Stimulated activated CD4-positive, alpha-beta T cell treated with anti-CD3 and anti-CD28 coated beads, TNF-alpha, amount 100 ng/mL, for 24 hours (primary cell): ENCODE measurements at places on chromosomes 12 and 14.

GRCh38 chr12:27236498-27236897 lies 7.6 kb upstream of the STK38L start:
- no peak for DNase-seq

DNA sequence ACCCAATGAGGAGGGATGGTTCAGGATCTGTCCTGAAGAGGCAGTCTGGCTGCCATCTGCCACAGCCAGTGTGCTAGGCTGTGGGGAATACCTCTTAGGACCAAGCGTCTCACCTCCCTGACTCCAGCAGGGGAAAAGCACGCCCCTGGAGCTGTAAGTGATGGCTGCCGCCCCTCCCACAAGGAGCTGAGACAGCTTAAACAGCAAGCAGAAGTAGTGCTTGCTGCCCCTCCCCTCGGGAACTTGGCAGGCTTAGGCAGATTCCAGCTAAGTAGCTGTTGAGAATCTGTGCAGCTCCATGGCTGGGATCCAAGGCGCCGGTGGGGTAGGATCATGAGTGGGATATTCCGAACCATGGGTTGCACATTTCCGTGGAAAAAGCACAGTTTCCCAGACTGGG lies 360.4 kb upstream of the MDGA2 start:
- no peak for DNase-seq

- no peak for DNase-seq
These were observed 270.6 kb upstream of the TBX3 start for GRCh38 chr12:114954511-114955055.

- no peak for DNase-seq
These were observed 5.1 kb downstream of the CD69 start for GRCh38 chr12:9755567-9755966.

DNA sequence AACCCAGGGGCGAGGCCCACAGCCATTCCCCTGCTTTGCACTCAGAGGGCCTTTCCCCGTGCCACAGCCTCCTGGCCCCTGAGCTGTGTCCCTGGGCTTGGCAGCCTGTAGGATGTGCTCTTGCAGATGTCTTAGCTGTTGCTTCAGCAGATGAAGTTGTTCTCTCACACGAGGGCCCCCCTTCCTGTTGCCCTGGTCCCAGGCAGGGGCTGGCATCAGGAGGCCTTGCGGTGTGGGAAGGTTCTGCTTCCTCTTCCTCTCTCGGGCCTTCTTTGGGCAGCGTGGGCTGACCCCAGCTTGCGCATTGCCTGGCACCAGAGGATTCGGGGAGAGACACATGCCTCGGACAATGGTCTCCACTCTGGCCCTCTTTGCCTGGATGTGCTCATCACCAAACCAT lies 12.7 kb downstream of the PROX2 start:
- no peak for DNase-seq

DNA sequence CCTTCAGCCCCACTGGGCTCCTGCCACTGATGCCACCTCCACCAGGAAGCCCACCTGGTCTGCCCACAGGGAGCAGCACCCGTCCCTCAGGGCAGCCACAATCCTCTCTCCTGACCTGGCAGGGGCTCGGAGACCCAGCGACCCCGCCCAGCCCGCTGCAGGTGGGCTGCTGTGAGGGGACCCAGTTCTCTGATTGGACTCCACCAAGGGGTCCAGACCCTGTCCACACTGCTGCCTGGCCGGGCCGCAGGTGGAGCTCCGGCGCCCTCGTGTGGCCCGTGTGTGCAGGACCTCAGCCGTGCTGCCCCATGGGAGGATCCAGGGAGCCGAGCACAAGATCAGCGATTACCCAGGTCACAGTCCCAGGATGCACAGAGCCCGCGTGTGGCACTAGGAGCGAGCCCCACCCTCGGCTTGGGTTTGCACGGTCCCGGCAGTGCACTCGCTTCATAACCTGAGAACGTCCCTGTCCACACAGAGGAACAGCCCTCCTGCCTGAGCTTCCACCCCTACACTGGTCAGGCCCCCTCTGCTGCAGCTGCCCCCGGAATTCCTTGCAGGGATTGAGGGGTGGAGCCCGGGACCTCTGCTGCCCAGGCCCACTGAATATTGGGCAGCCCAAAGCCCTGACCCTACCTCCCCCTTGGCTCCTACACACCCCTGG lies 35.4 kb upstream of the TMEM179 start:
- DNase-seq: peak; percentile 46

DNA sequence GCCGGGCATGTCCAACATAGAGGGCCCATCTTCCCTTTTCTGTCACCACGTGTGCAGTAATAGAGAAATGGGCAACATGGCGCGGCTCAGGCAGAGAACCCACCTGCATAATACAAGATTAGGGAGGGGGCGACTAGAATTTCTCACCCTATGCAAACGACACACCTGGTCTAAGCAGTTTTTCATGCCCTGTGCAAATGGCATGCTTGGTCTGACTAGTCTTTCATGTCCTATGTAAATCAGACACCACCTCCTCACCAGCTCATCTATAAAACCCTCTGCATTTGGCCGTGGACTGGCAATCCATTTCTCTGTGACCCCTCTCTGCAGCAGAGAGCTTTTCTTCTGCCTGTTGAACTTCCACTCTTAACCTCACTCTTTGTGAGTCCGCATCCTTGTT lies 180.2 kb upstream of the PZP start:
- no peak for DNase-seq

DNA sequence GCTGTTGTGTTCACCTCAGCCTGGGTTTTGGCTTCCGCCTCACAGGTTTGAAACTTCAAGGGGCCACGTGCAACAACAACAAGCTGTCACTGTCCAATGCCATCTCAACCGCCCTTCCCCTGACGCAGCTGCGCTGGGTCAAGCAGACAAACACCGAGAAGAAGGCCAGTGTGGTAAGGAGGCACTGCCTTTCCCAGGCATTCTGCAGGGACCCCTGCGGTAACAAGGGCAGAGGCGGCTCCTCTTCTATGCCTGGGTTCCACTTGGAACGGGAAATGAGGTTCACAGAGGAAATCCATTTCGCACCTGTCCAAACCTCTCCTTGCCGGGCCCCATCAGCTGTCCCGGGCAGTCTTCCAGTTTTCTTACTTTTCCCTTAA lies 36.8 kb downstream of the HSP90AA1 start:
- DNase-seq: no peak

DNA sequence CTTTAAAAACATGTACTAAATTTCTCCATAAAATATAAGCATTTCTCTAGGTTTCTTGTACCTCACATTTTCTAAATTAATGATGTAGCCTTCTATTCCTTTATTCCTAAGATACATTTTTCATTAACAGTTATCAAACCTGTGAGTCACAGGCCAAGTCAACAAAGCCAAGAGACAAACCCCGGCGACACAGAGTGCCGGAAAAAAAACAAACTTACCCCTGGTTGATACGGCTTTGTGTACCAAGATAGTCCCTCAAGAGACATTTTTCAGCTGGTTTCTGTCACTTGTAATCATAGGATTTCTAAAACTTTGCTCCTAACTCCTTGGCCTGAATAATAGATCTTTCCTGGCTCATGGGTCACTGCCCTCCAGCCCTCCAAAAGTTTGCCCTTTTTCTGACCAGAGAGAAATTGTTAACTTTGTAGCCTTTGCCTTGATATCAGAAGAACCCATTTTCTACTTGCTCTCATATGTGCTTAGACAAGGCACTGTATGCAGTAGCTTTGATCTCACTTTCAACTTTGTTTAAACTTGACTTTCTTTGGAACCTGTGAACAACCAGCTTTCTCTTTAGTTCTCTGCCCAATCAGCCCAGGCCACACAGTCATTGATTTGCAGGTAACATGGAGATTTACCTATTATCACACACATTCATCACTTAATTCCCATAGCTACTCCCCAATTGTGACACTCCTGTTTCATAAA lies 172.2 kb downstream of the PRKD1 start:
- no peak for DNase-seq

GRCh38 chr14:80988735-80989429 lies 33.5 kb downstream of the TSHR start:
- no peak for DNase-seq

DNA sequence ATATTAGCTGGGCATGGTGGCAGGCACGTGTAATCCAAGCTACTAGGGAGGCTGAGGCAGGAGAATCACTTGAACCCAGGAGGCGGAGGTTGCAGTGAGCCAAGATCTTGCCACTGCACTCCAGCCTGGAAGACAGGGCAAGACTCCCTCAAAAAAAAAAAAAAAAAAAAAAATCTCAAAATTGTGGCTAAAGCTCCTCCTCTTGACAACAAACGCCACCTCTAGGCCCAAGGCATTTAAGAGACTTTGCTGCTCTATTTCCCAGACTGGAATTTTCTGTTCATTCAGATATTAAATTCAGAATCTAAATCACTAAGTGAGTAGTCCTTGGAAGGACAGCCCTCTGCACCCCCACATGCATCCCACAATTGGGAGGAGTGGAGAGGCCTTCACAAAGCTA lies 1.4 kb downstream of the ZFYVE1 start:
- no peak for DNase-seq

DNA sequence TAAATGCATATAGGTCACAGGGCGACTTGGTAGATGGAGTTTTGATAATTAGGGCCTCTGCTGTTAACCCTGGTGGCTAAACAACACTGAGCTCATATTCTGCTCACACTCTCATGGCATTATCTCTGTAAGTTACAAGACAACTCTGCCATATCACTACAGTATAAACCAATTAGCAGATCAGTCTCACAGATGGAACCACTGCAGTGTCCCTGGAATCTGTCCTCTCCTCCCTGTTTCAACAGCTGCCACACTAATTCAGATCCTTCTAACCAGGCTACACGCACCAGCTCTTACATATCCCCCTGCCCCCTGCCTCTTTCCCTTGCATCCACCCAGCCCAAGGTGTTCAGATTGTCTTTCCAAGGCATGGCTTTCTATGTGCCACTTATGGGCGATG lies 161.0 kb upstream of the RMST start:
- DNase-seq: no peak

GRCh38 chr12:52003016-52003550 lies 3.7 kb upstream of the TAMALIN start:
- no peak for DNase-seq

DNA sequence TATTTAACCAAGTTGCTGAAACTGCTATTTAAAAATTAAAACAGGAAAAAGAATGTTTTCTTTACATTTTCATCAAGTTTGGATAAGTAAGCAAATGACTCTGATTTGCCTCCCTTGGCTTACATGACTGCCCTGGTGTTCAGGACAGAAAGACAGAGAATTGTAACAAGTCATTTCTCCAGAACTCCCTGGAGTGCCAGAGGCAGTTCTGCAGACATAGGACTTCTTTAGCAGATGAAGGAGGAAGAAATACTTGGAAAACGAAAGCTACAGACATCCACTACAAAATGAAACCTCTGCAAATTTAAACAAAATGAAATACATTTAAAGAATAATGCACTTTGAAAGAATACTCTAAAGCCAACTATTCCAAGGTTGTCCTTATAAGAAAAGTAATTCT lies 253.9 kb downstream of the LRFN5 start:
- no peak for DNase-seq

- no peak for DNase-seq
These were observed 2.3 kb upstream of the DUSP6 start for GRCh38 chr12:89354612-89355067.

- DNase-seq: no peak
These were observed 175.3 kb downstream of the PHLDA1 start for GRCh38 chr12:75856235-75856634.

- DNase-seq: no peak
These were observed 368.8 kb downstream of the TMEM121 start for GRCh38 chr14:105894978-105895881.

GRCh38 chr12:19998961-19999804 lies 369.2 kb upstream of the PDE3A start:
- DNase-seq: no peak

DNA sequence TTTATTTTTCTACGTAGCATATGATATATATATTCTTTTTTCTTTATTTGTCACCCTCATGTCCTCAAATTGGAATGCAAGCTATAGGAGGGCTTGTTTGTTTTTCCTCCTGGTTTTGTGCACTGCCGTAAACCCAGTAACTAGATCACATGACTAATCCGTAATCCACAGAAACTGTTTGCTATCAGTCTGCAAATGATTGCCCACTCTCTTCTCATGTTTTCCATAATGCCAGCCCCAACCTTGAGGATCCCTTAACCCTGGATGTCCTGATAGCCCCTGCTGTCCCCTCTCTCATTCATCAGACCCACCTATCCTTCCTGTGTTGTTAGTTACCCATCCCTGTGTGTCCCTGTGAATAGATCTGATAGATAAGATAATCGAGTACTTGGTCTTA lies 94.0 kb downstream of the TSPAN9 start:
- DNase-seq: no peak

- DNase-seq: no peak
These were observed 13.0 kb downstream of the KMT5A start for GRCh38 chr12:123396954-123397353.

GRCh38 chr12:120652656-120653435 lies 12.4 kb downstream of the CABP1 start:
- no peak for DNase-seq
